ENCODE measurements at places on chromosomes 4 and X.

DNA sequence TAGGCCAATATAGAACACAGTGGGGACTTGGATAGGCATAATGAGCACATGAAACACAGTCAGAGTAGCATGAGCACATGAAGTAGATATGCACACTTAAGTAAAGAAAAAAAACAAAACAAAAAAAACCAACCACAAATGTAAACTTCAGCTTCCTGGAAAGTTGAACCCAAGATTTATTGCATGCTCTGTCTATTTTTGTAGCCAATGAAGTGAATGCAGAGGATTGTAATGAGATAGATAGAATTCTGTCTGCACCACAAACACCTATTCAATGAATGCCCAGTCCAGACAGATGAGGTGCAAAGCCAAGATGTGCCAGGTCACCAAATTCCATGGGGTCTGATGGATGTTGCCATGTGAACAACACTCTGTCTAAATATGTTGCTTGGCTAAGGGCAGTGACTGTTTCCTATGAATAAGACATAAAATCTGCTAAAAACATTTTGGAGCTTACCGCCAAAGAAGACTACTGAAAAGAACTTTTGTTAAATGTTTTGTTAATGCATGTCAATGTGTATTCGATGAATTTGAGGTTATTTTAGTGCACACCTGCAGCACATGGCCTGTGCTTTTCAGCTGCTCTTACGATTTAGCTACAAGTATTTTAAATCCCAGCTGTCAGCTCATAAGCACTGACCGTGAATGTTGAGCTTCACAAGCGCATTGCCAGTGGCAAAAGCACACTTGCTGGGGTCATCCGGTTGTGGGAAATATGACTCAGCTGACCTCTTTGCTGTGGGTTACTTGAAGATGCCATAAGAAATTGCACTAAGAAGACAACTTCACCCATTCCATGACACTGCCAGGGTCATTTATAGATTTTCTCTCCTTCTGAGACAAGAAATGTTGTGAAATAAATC is 374.8 kb upstream of the GNPDA2 start:
- DNase-seq, result peak; percentile 1

- DNase-seq, result no peak
Measured at GRCh38 chr4:175385797-175386196, 426.3 kb downstream of the GPM6A start.

GRCh38 chr4:20809812-20810211 is 109.6 kb downstream of the PACRGL start:
- DNase-seq, result no peak

GRCh38 chr4:151690876-151691275 is 69.9 kb downstream of the GATB start:
- DNase-seq, result no peak

All from hippocampal formation (tissue), 2 donors.